ENCODE measurements at places on chromosomes 2 and 18.

DNA sequence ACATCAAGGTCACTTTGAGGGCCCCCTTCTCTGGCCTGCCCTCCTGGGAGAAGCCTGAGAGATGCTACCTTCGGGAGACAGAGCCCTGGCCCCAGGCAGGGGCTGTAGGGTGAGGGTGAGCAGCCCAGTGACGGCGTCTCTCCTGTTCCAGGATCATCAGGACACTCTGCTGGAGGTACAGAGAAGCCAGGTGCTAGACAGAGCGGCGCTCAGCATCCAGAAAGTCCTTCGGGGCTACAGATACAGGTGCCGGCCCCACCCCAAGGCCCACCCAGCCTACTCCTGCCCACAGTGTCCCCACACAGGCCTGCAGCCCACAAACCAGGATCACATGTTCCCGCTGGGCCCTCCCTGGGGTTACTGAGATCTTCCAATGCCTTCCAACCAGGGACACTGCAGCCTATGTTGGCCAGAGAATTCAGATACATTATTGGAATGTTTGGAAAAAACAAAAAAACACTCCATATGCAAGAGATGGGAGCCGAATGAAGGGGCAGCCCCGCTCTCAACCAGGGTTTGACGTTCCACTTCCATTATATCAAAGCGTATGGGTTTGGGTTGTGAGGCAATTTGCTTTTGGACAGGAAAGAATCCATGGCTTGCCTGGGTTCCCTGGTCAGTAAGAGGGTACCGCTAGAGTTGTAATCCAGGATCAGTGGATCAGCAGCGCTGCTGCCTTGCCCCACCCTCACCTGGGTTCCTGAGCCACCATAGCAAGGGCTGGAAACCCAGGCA lies 49.5 kb upstream of the GPR17 start:
- no peak for DNase-seq

GRCh38 chr2:120476141-120476540 lies 130.2 kb downstream of the INHBB start:
- DNase-seq: no peak

DNA sequence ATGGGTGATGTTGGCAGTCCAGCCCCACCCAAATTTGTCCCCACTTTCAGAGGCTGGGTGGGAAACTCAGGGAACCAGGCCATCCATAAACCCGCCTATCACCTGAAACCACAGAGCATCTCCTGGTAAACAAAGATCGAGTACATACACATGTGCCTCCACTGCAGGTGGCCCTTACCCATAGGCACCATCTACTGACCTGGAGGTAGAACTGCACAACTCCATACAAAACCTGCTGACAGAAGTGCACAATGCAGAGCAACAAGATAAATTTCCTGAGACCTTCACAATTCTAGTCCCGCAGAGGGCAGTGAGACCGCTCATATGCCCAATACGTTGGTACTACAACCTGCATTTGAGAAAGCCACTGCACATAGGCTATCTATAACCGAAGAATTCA lies 856.3 kb downstream of the SUCLG1 start:
- DNase-seq: no peak

GRCh38 chr2:26816893-26817292 lies 31.0 kb downstream of the CENPA start:
- DNase-seq: no peak

DNA sequence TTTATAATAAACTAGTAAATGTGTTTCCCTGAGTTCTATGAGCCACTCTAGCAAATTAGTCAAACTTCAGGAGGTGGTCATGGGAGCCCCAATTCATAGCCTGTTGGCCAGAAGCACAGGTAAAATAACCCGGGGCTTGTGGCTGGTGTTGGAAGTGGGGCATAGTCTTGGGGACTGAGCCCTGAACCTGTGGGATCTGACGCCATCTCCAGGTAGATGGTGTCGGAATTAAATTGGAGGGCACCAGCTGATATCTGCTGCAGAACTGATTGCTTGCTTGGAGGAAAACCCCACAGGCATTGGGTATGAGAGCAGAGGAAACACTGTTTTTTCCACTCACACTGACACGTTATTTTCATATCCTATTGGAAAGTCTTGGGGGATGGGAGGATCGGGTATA lies 14.1 kb downstream of the NMS start:
- DNase-seq: no peak

- DNase-seq: no peak
Observed at GRCh38 chr2:206457188-206457634, 13.9 kb downstream of the ADAM23 start.
